ENCODE measurements at places on chromosomes 4 and X.

DNA sequence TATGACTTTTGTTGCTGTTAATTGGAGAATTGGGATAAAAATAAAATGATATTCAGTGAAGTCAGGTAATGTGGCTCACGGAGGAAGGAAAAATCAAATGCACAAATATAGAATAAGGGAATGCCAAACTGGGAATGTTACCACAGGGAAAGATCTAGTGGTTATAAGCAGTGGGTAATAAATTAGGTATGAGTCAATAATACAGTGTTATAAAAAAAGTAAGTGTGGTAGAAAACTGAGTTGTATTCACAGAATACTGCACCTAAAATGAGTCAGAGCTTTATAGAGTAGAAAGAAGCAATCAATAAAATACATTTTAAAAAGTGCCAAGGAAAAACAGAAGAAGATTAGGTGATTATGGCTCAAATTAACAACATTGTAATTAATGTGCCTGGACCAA lies 34.5 kb downstream of the INTS12 start:
- DNase-seq = no peak

DNA sequence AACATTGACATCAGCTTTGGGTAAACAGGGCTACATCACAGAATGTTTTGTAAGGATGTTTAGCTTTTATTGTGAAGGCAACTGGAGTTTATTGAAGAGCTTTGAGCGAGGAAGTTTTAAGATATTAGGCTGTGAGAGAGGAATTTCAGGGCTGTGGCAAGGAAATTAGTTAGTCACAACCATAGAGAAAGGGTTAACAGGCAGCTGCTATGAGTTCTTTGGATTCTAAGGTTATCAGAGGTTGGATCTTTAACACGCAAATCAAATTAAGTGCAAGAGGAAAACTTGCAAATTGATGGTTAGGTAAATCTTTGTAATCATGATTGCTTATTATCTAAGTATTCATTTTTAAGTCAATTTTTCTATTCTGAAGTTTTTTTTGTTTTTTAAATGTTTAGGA lies 156.0 kb downstream of the UGT8 start:
- DNase-seq = no peak

GRCh38 chr4:61199873-61200186 lies 296 bp upstream of the ADGRL3 start:
- DNase-seq = peak; percentile 1

DNA sequence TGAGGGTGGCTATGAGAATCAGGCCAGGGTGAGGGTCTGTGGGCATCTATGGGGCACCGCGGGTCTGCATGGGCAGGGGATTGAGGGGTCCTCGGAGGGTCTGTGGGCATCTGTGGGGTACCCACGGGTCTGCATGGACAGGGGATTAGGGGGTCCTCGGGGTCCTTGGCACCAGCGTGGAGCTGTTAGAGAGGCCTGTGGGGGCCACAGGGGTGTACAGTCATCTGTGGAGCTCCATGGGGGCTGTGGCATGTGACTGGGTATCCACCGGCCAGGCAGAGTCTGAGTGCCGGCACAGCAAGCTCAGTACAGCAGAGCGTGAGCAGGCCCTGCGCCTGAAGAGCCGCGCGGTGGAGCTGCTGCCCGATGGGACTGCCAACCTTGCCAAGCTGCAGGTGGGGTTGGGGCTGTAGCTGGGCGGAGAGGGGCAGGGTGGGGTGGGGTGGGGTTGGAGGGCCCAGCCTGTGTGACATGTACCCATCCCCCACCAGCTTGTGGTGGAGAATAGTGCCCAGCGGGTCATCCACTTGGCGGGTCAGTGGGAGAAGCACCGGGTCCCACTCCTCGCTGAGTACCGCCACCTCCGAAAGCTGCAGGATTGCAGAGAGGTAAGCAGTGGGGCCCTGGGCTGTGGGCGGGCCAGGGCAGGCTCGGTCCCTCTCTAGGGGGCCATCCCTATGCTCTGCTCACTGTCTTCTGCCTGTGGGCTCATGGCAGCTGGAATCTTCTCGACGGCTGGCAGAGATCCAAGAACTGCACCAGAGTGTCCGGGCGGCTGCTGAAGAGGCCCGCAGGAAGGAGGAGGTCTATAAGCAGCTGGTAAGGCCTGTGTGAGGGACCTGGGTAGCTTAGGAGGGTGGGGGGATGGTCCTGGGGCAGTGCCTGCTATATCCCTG lies 12.9 kb downstream of the CCDC22 start:
- DNase-seq = no peak

GRCh38 chr4:78613522-78614321 lies 62.2 kb downstream of the ANXA3 start:
- DNase-seq = no peak
